Fibroblast of skin of abdomen (primary cell): ENCODE measurements at places on chromosomes 7 and 10.

- DNase-seq = no peak
Observed at GRCh38 chr7:94509264-94509886, at the start of gene CASD1. TSS of gene CASD1 (plus strand) at chr7:94509809. CDS start at chr7:94510085, 276 bp downstream.

DNA sequence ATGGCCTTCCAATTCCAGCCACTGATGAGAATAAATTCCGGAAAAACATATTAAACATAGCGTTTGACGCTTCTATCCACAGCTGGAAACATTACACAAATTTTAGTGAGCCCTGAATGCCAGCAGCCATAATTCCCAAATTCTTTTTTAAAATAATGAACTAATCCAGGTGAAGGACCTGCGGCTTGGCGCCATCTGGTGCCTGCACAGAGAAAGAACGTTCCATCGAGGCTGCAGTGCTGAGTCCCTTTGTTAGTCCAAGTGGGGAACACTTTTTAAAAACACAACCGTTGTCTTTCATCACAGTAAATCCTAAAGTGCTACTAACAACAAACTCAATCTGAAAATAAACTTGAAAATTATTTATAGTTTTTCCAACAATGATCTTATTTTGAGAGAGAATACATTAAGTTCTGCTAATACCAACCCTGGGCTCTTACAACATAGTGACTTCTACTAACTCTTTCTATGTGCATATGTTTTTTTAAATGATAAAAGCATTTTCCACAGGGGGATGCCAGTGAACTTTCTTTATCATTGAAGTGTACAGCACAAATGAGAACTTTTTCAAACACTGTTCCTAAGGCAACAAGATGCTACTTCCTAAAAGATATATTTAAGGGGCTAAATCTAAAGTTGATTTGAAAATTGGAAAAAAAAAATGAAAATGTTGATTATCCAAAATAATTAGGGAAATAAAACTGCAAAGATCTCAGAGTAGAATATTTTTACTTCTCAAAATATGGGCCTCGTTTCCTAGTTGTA, 166.9 kb upstream of the RNF32 start:
- no peak for DNase-seq

- DNase-seq = peak; percentile 77
Observed at GRCh38 chr10:89091496-89091895, 100.9 kb downstream of the FAS start.

DNA sequence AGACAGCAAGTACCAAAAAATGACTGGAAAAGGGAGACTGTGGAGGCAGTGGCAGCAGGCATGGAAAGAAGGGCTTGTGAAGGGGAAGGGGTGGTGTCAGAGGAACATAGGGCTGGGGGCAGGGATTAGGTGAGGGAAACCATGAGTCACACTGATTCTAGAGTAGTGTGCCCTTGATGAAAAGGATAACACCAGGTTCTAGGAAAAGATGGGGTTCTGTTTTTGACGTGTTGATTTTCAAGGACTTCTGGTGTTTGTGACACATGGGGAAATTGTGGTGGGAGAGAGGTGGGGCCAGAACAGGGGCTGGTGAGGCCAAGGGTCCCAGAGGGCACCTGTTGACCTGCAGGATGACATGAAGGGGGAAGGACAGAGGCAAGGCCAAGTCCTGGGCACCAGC, 57.1 kb downstream of the FIGNL1 start:
- DNase-seq = no peak

- no peak for DNase-seq
Observed at GRCh38 chr7:26856176-26856985, 8.0 kb downstream of the SKAP2 start.

GRCh38 chr10:4981722-4982471, 18.7 kb downstream of the AKR1C1 start:
- peak; percentile 26 for DNase-seq

GRCh38 chr7:130350945-130351790, 6.6 kb downstream of the CPA5 start:
- peak; percentile 50 for DNase-seq

DNA sequence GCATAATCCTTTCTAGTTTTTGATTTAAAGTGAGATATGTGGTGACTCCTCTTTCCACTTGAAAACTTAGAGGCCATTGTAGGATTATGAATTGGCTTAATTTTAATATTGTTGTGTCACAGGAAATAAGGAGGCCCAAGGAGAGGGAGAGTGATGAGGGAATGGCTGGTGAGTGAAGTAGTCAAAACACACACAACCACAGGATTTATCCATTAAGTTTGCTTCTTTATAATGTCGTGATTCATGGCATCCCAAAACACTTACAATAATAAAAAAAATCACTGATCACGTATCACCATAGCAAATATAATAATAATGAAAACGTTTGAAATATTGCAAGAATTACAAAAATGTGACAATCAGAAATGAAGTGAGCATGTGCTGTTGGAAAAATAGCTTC, 1215.5 kb upstream of the LRRTM3 start:
- peak; percentile 4 for DNase-seq

DNA sequence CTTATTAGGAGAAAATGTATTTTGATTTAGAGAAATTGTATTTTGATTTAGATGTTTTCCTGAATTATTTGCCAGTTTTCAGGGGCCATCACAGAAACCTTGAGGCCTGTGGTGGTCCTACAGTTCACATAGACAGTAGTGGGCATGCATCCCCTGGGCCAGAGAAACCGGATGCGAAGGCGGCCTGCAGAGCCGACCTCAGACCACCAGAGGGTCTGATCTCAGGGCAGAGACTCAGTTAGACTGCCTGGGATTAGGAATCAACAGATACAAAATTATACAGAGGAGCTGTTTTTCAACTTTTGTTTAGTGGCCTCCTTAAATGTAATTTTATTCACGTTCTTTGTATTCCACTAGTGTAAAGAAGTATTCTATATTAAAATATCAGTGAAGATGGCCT, 158.4 kb downstream of the PAXIP1 start:
- no peak for DNase-seq

GRCh38 chr7:38756521-38756920, 125.3 kb upstream of the AMPH start:
- no peak for DNase-seq

DNA sequence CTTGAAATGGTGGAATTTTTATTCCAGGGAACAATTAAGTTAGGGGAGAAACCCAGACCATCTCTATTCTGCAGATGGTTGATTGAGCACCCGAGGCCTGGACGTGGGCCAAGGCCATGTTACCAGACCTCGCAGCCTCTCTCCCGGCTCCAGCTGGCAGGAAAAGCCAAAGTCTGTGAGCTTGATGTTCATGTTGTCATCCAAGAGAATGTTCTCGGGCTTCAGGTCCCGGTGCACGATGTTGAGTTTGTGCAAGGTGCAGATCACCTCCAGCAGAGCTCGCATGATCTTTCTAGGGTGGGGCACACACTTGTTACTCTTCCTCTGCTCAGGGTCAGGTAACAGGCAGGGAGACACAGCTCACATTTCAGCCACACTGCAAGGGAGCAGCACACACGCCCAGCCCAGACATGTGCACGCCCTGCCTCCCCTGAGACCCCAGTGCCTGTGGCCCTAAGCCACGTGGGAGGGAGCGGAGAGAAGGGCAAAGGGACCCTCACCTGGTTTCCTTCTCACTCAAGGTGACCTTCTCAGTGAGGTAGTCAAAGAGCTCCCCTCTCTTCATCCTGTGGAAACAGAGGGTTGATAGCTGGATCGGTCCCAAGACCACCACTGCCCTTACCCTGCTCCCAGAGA, 9.5 kb downstream of the PHKG1 start:
- no peak for DNase-seq

DNA sequence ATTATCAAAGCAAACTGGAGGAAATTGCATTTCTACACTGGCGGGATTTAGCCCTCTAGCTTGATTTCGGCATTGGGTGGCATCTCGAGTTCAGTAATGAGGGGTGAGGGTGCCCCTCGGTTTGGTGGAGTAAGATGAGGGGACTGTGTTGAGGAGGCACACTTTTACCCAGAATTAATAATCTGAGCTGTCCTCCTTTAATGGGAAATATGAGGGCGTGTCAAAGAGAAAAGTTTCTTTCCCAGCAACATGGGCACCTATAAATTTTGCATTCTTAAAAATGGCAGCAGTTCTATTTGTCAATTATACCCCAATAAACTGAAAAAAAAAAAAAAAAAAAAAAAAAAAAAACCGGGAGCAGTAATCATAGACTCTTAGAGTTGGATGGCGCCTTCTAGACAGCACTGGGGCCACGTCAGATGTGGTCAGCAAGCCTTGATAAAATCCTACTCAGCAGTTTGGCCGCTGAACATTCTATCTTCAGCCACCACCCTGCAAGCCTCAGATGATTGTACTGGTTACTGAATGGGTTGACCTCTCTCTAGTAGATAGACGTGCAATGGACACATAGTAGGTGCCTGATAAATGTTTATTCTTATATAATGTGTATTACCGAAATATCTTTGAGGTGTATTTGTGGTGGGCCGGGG, 931 bp downstream of the PAPSS2 start:
- peak; percentile 45 for DNase-seq

- no peak for DNase-seq
Observed at GRCh38 chr7:116998567-116999175, 45.4 kb downstream of the ST7 start.

DNA sequence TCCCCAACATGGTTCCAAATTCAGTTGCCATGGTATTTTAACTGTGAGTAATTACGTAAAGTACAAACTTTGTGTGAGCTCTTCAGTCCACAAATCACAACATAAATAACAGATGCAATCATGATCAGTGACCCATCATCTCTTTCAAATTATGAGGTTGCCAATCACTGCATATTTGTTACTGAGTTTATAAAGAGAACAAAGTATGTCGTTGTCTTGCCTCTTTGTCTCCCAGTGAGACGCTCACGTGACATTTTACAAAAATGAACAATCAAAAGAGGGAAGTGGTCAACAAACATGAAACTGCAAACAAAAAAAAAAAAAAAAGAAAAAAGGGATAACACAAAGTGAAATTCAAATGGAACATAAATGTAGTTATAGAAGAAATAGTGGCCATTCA, 122.7 kb upstream of the PDSS1 start:
- no peak for DNase-seq

GRCh38 chr10:86522510-86522855, 891 bp upstream of the WAPL start:
- no peak for DNase-seq

DNA sequence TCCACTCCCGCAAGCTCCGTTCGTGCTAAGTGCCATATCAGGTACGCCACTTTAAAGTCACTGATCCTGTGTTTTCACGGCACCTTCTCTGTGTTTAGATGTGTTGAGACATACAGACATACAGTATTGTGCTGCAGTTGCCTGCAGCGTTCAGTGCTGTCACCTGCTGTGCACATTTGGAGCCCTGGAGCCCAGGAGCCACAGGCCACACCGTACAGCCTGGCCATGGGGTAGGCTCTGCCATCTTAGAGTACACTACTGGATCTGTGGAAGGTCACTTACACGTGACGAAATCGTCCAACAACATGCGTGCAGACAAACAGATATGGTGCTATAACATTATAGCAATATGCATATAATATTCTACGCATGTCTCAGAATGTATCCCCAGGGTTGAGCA, 111.3 kb downstream of the ELFN1 start:
- no peak for DNase-seq

GRCh38 chr7:144027070-144027469, 21.7 kb upstream of the OR2A5 start:
- peak; percentile 10 for DNase-seq

DNA sequence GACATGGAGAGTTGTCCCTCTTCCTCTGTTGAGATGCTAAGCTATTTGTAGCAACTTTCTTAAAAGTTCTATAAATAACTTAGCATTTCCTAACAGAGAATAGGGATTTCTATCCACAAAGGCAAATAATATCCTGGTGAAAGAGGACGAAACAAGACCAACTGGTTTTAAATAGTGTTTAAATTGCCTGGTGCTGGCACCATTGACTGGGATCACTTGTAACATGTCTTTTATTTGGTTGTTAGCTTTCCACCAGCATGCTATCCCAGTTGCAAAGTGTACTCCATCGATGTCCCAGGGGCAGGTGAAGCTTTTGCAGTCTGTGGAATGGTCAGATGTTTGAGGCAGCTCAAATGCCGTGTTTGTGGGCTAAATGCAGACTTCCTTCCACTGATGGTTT, 3.7 kb downstream of the SUFU start:
- DNase-seq = no peak

GRCh38 chr7:143145-143751, 49.1 kb upstream of the FAM20C start:
- DNase-seq = no peak

- DNase-seq = no peak
Observed at GRCh38 chr7:78055001-78055573, 256.5 kb downstream of the PHTF2 start.

GRCh38 chr7:29805886-29806207, 461 bp upstream of the WIPF3 start:
- no peak for DNase-seq

GRCh38 chr7:1873857-1874589, 203.9 kb downstream of the ELFN1 start:
- no peak for DNase-seq

GRCh38 chr7:98256431-98256830, 4.4 kb upstream of the TECPR1 start:
- DNase-seq = no peak

DNA sequence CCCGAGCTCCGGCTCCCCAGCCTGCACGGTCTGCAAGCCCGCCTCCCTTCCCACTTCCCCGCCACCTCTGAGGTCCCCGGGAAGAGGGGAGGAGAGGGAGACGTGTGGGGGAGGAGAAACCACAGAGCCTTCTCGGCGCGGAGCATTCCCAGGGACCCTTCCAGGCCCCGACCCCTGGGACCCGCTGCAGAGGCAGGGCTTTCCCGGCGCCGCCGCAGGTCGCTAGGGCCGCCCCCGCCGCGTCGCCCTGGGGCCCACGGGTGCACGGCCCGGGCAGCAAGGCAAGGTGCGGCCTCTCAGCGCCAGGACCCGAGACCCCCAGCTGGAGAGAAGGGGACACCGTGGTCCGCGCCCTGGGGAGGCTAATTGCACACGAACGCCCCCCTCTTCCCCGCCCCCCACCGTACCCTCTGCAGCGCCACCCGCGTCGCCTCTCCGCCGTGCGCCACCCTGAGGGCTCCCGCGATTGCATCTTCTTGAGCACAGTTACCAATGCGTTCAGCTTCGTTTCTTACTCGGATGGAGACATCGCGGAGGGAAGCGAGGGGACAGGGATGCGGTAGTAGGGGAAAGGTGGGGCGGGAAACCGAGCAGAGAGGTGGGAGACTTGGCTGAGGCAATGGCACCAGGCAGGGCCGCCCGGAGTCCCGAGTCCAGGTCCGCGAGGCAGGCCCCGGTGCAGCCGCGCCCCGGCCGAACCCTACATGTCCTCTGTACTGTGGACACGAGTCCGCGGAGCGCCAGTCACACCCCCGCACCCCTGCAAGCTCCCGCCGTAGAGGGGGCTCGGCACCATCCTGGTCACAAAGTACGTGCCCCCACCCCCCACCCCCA, 28.9 kb downstream of the SKIDA1 start:
- no peak for DNase-seq
